ENCODE measurements at places on chromosomes 16 and 17.
A peak's percentile ranks its signal among the peaks of the same experiment; 100 is the strongest.

- DNase-seq: no peak
Measured at GRCh38 chr17:48550502-48551213, 5.7 kb upstream of the HOXB2 start.

DNA sequence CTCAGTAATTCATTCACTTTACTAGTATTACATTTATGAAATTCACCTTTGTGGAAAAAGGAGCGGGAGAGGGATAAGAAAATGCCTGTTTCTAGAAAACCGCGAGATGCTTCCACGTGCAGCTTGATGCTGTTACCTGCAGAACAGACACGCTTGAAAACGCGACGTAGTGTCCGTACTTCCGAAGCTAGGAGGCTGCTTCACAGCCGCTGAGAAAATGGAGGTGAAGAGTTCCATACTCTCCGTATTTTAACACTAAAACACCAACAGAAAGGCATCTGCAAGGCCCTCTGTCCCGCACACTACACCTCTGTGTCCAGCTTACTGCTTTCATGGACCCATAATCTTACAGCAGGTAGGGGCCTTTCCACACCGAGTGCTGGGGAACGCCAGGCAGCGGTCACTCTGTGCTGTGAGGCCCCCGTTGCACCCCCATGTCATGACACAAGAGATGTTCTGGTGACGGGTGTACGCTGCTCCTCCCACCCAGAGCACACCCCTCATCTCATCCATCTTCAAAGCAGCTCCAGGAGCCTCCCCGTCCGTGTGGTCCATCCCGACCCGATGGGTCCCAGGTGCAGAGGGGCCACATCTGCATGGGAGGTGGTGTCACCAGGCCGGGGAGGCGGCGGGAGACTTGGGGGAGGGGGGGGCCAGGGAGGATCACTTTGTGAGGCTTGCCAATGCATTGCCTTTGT lies 40.4 kb downstream of the USP22 start:
- no peak for DNase-seq

- DNase-seq: no peak
Measured at GRCh38 chr16:30147843-30148510, 25.0 kb upstream of the MAPK3 start.

GRCh38 chr17:50141026-50141744 lies 9.3 kb downstream of the PPP1R9B start:
- no peak for DNase-seq

- DNase-seq: no peak
Measured at GRCh38 chr17:77516902-77517301, 376.1 kb downstream of the SEC14L1 start.

GRCh38 chr16:54632322-54633220 lies 298.1 kb upstream of the IRX5 start:
- DNase-seq: no peak

DNA sequence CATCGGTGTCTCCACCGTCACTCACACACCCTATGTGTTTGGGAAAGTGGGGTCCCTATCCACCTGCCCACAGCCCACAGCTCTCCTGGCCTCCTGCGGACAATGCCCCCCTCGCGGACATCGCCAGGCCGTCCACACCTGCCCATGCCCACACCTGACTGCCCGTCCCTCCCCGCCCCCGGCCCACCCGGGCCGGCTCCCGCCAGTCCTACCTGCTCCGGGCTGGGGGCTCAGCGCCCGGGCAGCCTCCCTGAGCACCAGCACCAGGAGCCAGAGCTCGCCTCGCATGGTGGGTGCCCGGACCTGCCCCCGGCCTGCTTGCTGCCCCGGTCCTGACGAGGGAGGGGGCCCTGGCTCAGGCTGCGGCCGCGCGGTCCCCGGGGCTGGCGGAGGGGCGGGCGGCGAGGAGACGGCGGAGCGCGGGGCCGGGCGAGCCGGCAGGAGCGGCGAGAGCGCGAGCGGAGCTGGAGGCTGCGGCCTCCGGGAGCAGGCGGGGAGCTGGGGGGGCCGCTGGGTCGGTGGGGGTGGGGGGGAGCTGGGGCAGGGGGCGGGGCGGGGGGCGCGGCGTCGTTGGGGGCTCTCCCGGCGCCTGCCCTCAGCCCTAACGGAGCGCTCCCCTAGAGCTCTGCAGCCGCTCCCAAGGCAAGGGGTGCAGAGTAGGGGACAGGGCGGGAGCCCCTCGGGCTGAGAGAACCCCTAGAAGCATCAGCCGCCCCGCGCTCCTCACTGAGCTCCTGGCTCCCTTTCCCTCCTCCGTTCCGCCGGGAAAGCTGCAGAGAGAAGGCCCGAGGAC lies at the start of gene PLXDC1:
Gene PLXDC1 (minus strand): TSS at position 488 of the 793 bp plus-strand sequence. CDS start 200 bp downstream, at position 288.
- DNase-seq: no peak

- DNase-seq: peak; percentile 92
Measured at GRCh38 chr16:2486645-2487516, 12.0 kb downstream of the TBC1D24 start.

GRCh38 chr17:20214794-20215193 lies 205.6 kb downstream of the SPECC1 start:
- no peak for DNase-seq

DNA sequence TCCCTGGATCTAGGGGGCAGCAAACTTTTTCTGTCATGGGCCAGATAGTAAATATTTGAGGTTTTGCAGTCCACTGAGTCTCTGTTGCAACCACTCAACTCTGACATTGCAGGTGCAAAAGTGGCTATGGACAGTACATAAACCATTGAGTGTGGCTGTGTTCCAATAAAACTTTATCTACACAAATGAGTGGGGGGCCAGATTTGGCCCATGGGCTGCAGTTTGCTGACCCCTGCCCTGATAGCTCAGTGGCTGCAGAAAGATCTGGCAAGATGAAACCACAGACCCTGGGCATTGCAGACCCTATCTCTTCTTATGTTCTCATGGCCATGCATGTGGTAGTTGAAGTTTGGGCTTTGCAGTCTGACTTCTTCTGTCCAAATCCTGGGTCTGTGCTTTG lies 440.5 kb downstream of the SLC39A11 start:
- DNase-seq: no peak
